ENCODE measurements at places on chromosomes 7 and 10.

DNA sequence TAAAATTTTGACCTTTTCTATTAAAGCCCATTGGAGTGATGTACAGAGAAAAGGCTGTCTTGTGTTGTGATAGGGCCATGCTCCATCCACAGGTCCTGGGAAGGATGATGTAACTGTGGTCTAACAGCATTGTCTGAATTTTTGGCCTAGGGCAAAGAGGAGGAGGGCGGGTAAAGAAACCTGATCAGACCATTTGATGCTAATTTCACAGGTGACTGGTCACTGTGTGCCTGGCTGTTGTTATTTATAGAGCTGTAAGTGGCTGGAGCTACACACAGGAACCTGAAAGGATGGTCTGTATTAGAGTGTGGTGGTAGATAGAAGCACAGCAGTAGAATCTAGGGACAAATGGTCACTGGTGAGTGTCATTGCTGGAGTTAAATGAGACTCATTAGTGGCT lies 182.1 kb downstream of the AUTS2 start:
- no peak for DNase-seq

- DNase-seq: no peak
Observed at GRCh38 chr7:156975620-156976019, 26.1 kb downstream of the NOM1 start.

GRCh38 chr7:154415709-154416399 lies 363.7 kb downstream of the DPP6 start:
- no peak for DNase-seq

DNA sequence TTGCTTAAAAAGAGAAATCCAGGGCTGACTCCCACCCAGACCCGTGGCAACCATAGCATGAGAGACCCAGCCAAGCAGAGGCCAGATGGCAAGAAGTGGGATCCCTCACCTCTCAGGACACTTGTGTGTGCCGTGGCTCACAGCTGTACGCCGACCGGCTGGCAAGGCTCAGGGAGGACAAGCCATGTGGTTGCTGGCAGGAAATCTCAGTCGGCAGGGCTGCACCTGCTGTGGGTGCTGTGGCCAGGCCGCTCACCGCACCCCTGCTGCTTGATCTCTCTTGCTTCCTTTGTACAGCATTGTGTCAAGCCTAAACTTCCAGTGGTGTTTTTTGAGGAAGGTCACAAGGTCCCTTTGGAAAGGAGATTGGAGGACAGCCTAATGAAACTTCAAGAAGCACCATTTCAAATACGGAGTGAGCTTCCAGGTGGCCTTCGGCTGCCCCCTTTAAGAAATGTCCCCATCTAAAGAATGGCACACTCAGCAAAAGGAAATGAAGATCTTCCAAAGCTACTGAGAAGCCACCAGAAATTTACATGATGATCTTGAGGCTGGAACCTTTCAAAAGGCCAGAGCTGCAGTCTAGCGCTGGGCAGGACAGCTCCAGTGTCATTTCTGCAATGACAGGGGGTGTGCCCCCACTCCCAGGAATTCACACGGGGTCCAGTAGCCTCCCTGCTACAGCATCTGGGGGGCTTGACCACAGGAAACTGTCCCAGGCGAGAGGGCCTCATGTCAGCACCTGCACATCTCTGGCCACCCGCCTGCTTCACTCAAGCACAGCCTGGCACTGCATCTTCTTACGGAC lies 409.0 kb upstream of the MGMT start:
- DNase-seq: no peak

DNA sequence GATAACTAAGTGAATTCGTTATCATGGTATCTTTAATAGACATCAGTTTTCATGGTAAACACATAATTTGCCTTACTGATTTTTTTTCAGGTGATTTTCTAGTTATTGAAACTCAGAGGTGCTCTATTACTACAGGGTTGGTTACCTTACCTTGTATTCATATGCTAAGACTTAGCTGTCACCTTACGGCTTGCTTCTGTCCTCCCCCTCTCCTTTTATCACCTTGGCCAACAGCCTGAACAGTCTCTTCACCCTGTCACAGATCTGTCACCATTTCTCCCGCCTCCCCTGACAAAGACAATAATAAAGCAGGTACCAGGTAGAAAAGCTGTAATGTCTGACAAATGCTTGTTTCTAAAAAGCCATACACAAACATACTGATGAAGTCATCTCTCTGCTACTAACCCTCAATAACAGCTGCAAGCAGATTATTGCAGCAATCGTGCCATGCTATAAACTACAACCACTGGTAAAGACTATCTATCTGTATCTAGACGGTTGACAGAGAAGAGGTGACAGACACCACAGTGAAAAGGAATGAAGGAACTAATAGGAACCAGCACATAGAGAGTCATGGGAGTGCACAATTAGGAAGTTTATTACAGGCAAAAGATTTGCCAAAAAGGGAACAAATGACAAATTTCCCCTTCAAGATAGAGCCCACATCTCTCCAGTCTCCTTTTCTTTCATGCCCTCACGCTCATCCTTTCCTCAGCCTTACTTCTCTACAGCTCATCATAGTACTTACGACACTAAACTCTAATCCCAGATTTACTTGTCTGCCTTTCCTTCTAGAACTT lies 57.2 kb downstream of the ARHGAP12 start:
- DNase-seq: no peak

DNA sequence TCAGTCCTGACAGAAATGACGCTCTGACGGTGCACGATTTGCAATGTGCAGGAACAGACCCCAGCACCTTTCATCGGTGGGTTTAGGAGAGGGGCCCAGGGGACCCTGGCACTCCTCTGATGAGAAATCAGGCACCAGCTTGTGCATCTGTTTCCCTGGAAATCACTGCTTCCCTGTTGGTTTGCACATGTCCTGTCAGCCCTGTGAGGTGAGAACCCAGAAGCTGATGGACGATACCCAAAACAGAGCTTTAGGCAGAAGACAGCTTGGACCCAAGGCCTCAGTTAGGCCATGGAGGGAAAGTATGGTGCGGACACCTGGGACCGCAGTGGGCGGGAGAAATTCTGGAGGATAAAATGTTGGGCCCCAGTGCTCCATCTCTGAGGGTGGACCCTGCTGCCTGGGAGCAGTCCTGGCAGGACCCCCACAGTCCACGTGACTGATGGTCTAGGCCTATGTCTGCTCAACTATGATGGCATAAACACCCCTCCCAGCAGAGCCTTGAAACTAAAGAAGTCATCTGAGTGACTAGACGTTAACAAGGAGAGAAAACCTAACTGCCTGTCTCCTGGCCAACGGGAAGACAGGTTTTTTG lies 242.8 kb downstream of the PTPRN2 start:
- no peak for DNase-seq

DNA sequence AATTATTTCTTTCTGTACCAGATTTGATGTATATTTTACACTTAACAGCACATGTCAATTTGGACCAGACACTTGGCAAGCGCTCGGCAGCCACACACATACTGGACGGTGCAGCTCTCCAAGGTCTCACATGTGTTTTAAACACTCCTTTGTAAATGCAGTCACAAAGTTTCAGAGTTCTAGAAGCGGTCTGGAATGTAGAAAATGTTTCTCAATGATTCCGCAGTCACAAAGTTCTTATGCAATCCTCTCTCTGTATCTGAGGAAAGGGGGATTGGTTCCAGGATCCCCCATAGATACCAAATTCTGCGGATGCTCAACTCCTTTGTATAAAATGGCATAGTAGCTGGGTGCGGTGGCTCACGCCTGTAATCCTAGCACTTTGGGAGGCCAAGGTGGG lies 253.0 kb upstream of the GRB10 start:
- no peak for DNase-seq

GRCh38 chr10:122716025-122716424 lies 16.4 kb upstream of the C10orf120 start:
- DNase-seq: no peak

GRCh38 chr10:63477927-63478326 lies 12.2 kb upstream of the JMJD1C start:
- no peak for DNase-seq

- DNase-seq: no peak
Observed at GRCh38 chr10:126977216-126977615, 72.0 kb downstream of the DOCK1 start.

GRCh38 chr7:23357190-23358093 lies 58.3 kb downstream of the MALSU1 start:
- DNase-seq: no peak

- DNase-seq: no peak
Observed at GRCh38 chr7:33495207-33495606, 365.8 kb downstream of the BBS9 start.

DNA sequence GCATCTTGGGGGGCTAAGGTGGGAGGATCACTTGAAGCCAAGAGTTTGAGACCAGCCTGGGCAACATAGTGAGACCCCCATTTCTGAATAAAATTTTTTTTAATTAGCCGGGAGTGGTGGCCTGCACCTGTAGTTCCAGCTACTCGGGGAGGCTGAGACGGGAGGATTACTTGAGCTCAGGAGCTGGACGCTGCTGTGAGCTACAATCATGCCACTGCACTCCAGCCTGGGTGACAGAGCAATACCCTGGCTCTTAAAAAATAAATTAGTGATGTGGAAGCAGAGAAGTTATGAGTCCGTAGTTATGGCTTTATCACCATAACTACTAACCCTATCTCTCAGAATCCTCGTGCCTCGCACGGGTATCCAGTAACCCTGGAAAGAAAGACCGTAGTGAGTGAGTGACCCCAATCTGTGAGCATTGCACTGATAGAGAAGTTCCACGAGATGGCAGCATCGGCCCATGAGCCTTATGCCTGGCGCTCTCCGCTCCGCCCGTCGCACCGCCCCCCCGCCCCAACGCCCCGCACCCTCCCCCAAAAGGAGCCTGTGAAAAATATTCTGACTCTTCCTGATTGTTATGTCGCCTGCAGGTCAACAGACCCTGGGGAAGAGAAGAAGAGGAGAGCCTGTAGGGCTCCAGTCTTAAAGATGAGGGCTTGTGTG lies 4.9 kb upstream of the SLC29A3 start:
- no peak for DNase-seq

GRCh38 chr7:80450621-80451308 lies 61.1 kb downstream of the GNAT3 start:
- no peak for DNase-seq

DNA sequence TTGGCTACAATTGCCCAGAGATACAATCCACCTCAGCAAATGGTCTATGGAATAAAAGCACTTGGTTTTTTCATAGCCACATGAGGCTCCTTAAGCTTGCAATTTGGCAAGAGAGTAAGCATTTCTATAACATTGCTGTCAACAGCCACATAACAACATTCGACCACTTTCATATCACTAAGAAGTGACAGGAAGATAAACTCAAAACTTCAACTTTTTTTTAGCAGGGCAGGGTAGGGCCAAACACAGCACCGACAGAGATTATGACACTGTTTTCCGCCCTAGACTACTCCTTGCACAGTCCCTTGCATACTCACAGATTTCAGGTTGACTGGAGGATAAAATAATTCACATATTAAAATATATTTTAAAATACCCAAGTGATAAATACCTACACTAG lies 185.4 kb downstream of the JAZF1 start:
- no peak for DNase-seq

DNA sequence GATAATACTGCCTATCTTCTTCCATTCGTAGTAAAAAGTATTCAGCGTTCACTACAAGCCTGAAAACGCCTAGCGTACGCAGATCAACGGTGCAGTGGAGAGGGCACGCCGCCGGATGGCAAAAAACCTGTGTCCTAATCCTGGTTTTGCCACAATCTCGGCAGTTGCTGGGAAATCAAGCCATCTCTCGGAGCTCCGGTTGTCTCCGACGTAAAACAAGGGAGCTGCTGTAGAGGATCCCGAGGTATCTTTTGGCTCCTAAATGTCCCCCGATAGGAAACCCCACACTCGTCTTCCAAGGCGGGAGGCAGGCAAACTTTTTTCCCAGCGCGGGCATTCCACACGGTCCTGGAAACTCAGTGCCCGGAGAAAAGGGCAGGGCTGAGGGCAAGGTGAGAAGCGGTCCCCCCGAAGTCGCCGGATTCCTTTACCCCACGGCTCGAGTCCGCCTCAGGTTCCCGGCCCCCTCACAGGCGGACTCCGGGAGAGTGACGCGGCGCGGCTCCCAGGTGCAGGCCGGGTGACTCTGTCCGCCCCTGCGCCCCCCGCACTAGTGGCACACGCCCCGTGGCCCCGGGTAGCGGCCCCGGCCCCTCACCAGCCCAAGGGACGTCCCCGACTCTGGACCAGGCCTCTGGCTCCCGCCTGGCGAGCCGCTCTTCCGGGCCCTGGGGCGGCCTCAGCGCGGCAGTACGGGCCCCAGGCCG lies 649 bp downstream of the IDE start:
- no peak for DNase-seq

- DNase-seq: no peak
Observed at GRCh38 chr10:115092555-115093285, 445 bp upstream of the ATRNL1 start.

GRCh38 chr10:132663666-132664365 lies 122.1 kb downstream of the NKX6-2 start:
- no peak for DNase-seq

DNA sequence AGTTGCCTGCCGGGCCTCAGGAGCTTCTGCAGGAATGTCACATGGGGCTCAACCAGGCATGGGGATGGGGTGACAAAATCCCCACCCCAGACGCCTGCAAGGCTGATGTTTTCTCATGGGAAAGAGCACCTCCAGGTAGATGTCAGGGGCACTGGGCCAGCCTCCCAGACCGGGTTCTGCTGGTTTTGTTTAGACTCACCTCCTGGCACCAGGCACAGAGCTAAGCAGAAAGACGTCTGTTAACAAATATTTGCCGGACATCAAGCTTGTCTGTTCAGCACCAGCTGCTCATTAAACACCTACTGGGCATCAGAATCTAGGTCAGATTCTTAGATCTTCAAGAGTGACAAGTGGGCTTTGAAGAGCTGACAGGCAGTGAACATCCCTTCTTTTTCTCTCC lies 34.9 kb upstream of the TCERG1L start:
- DNase-seq: no peak

GRCh38 chr10:60762554-60762953 lies 15.7 kb upstream of the CDK1 start:
- DNase-seq: no peak

DNA sequence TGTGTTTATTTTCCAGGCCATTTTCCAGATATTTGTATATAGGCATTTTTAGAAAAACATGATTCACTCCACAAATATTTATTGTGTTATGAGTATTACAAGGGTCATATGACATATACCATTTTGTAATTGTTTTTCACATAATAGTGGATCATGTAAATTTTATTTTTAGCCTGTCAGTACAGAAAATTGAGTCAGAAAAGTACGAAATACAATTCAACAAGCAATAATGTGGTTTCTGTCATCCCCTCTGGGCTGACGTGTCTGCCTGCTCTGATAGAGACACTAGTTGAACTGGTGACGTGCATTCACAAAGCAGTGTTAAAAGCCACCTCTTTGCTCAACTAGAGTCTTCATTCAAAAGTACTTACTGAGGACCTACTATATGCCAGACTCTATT lies 97.9 kb upstream of the STEAP1B start:
- no peak for DNase-seq
